ENCODE measurements at places on chromosomes 12 and 14.

- DNase-seq = no peak
Observed at GRCh38 chr12:29521951-29522350, 24.5 kb upstream of the OVCH1 start.

DNA sequence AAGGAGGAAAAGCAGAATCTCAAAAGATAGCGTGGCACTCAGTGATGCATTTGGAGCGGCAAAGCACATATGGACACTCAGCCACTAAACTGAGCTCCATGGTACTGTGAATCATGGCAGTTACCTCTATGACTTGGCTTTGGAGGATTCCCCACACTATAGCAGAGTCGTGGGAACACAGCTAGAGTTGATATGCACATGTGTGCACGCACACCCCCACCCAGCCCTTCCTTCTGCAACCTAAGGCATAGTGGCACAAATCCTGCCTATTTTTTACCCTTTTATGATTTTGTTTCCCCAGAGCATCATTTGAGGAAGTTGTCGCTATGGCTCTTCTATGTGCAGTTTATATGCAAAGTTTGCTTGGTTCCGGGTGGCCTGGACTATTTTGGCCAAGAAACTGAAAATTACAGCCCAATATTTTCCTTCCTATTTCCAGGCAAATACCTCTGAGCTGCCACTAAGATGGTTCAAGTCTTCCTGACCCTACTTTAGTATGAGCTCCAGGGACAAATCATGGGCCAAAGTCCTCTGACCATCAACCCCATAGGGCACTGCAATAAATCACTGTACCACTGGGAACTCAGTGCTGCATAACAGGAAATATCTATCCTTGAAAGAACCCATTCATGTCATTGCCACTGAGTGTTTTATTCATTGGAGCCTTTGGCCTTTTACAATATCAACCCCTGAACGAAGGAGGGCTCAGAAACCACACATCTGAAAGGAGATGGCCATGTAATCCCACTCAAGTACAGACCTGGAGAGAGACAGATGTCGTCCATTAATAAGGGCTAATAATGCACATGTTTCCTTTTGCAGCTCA lies 177.5 kb downstream of the EGLN3 start:
- no peak for DNase-seq

DNA sequence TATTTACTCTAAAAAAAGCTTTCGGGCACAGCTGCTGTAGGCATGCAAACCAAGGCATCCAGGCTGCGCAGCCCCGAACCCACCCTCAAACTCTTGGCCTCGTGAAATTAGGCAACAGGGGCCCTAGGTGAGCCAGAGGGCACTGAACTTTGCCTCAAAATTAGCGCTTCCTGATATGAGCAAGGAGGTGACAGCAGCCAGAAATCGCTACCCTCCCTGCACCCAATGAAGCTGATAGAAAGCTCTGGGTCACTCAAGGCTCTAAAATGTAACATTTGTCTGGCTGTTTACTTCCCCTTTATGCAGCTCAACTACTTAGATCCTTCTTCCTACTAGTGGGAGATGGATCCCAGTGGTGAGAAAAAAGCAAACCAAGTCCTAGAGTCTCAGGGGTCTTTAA lies 61.8 kb downstream of the PITPNM2 start:
- DNase-seq = no peak

DNA sequence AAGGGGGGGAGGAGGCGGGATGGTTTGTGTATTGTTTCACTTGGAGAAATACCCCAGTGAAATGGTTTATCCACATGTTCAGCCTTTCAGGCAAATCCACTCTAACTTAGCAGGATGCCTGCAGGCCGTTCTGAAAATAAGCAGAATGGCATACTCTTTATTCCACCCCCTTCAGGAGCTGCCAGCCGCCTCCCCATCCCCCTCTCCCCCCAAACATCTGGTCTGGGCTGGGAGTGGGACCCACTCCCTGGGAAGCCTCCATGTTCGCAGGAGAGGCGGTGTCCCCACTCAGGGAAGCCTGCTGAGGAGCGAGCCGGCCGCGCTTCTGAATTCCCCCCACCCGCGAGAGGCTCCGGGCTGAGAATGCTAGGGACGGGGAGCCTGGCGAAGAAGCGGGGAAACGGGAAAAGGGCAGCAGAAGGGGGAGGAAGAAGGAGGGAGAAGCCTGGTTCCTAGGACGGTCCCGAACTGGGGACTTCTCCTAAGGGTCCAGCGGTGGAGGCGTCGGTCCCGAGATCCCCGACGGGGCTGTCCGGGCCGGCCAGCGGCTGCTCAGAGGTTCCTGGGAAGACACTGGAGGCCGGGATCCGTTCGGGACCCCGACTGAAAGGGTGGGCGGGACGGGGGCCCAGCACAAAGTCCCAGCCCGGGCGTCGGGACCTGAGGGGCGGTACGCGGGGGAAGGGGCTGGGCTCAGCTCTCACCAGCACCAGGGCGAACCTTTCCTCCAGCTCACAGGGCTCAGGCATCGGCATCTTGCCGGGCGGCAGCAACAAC lies 666 bp downstream of the FMNL3 start:
- DNase-seq = no peak

GRCh38 chr12:52191841-52192791 lies at the start of gene KRT80:
Gene KRT80, minus strand, starts transcription at chr12:52192014. Its CDS starts 112 bp downstream, at chr12:52191902.
- DNase-seq = no peak

DNA sequence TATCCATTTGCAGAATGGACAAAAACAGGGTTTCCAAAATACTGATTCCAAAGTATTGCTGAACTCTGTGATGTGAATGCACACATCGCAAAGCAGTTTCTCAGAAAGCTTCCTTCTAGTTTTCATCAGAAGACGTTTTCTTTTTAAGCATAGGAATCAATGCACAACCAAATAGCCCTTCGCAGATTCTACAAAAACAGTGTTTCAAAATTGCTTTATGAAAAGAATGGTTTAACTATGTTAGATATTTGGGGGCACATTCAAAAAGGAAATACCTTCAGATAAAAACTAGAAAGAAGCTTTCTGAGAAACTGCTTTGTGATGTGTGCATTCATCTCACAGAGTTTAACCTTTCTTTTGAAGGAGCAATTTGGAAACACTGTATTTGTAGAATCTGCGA lies 569.7 kb downstream of the ALG10 start:
- DNase-seq = no peak

- no peak for DNase-seq
Observed at GRCh38 chr12:31818623-31819268, 89.9 kb upstream of the AMN1 start.

GRCh38 chr14:21436567-21437062 lies 19.3 kb downstream of the CHD8 start:
- DNase-seq = no peak

GRCh38 chr14:44163946-44164345 lies 343.1 kb downstream of the FSCB start:
- no peak for DNase-seq

- DNase-seq = no peak
Observed at GRCh38 chr14:33679461-33680225, 271.2 kb downstream of the EGLN3 start.

DNA sequence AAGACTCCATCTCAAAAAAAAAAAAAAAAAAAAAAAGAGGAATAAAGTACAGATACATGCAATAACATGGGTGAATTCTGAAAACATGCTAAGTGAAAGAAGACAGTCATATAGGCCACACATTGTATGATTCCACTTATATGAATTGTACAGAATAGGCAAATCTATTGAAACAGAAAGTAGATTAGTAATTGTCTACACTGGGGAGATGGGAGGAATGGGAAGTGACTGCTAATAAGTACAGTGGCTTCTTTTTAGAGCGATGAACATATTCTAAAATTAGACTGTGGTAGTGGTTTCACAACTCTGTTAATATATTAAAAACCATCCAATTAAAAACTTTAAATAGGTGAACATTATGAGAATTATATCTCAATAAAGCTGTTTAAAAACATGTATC lies 74.4 kb downstream of the ANKS1B start:
- DNase-seq = no peak

GRCh38 chr14:101474563-101475455 lies 86.5 kb upstream of the DIO3 start:
- DNase-seq = no peak

- no peak for DNase-seq
Observed at GRCh38 chr12:22318108-22318737, 16.3 kb downstream of the ST8SIA1 start.

GRCh38 chr14:90179357-90179756 lies 77.0 kb upstream of the PSMC1 start:
- DNase-seq = no peak

GRCh38 chr12:55673638-55674037 lies 34.1 kb downstream of the ITGA7 start:
- DNase-seq = no peak
